ENCODE measurements at places on chromosomes 4 and X.

- DNase-seq: no peak
Measured at GRCh38 chr4:185138161-185138560, 4.9 kb upstream of the SLC25A4 start.

GRCh38 chr4:121989715-121990114 lies 37.9 kb upstream of the TRPC3 start:
- no peak for DNase-seq

DNA sequence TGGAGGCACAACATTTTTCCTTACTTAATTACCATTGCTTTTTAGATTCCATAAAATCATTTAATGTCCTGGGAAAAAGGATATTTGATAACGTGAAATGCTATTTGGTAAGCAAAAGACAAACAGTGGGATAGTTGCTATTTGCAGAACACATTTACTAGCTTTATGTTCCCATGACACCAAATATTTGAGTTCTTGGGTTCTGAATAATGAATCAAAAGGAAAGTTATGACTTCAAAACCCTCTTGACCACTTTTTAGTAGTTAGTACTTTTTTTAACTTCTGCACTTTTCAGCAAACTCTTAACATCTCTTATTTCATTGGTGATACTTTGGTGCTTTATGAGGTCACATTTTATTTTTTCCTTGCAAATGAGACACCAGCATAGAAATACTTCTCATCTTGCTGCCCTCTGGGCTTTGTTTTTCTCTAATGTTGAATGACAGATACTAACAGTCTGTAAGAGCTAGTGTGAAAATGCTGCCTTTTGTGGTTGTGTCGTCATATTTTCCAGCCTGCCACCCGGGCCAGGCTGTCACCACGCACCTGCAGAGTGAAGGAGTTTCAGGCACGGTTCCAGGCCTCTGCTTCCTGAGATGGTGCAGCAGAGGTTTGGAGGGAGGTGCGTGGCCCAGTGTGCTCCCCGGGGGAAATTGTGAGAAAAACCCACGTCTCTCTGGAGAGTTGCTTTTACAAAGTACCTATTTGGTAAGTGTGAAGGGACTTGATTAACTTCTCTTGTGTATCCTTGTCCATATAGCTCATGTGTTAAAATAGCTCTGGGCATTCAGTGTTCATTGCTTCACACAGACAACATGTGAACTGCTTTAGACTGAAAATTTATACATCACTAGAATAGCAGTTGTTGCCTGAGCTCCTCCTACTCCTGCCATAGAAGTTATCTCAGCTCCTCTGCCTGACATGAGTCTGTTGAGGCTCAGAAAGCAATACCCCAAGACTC lies 34.7 kb downstream of the MSL3 start:
- no peak for DNase-seq

GRCh38 chr4:112312610-112313239 lies 15.6 kb downstream of the ALPK1 start:
- DNase-seq: no peak

DNA sequence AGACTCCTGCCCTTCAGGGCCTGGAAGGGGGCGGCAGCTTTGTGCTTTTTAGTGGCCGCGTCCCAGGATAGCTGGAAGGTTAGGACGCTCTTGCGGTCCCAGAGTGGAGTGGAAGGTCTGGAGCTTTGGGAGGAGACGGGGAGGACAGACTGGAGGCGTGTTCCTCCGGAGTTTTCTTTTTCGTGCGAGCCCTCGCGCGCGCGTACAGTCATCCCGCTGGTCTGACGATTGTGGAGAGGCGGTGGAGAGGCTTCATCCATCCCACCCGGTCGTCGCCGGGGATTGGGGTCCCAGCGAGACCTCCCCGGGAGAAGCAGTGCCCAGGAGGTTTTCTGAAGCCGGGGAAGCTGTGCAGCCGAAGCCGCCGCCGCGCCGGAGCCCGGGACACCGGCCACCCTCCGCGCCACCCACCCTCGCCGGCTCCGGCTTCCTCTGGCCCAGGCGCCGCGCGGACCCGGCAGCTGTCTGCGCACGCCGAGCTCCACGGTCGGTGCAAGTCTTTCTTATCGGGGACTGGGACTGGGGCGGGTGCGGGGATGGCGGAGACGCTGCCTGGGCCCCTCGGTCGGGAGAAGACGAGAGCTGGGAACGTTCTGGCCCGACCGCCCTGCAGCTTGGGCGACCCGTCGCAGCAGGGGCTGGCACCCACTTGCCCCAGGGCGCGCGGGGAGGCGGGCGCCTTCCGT lies at the start of gene EDNRA:
Gene EDNRA, plus strand, starts transcription at position 207 of the 686 bp plus-strand sequence. CDS start 4,585 bp downstream, outside the sequence.
- DNase-seq: no peak

DNA sequence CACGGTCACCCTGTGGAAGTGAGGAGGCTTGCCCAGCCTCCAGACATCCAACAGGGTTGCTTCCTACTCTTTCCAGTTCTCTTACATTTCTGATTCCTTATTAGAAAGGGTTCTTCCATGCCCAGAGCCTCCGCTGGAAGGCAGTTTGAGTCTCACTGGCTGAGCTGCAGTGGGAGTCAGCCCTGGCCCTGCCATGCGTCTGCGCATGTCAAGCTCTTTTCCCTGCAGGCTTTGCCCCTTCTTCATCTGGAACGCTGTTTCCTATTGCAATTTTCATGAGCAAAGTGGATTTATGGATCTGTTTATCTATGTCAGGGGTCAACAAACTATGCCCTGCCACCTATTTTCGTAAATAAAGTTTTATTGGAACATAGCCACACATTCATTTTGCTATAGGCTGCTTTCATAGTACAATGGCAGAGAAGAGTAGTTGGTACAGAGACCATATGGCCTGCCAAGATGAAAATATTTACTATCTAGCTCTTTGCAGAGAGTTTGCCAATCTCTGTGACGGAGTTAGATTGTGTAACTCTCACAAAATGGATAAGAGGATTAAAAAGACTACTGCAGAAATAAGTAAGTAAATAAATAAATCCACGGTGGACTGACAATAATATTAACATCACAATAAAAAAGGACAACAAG lies 3.9 kb upstream of the CHRNA9 start:
- DNase-seq: no peak

- no peak for DNase-seq
Measured at GRCh38 chrX:13014111-13015096, 30.0 kb downstream of the FAM9C start.

DNA sequence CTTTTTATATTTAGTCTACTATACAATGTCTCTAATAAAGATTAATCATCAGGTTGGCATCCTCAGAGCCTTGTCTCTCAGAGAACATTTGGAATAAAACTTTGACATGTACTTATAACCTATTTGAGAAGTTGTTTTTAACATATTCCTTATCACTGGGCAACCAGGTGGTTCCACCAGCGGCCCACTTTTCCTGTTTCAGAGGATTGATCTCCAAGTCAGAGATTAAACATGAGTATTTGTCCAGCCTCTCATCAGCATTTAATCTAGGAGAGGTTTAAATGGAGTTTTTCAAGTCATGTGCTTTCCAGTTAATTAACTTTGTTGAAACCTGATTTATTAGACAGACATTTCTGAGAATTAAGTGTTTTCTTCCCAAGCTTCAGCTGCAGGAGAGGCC lies 345.5 kb downstream of the GRXCR1 start:
- no peak for DNase-seq

GRCh38 chr4:20395160-20395773 lies 143.6 kb downstream of the SLIT2 start:
- no peak for DNase-seq

All from SHP77 treated with DMSO at 0.1 percent for 48 hours (cell line).